Endodermal cell (in vitro differentiated cells): ENCODE measurements at places on chromosomes 12 and 14.

DNA sequence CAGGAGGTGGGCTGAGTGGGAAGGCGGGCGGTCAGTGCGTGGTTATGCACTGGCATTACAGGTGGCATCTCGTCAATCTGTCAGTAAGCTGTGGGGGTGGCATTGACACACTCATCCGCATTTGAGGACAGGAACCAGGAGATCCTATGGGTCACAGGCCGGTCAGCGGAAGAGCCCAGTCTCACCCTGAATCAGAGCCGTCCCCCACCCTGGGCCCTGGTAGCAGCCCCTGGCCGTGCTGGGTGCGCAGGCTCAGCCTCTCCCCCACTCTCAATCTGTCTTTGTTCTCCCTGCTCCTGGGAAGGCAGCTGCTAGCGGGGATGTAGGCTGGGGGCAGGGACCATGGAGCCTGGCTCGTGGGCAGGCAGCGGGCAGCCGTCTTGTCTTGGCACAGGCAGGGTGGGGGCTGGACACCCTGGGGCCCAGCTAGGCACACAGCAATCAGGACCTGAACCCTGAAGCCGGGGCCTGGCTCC, 5.1 kb downstream of the INF2 start:
- no peak for DNase-seq

DNA sequence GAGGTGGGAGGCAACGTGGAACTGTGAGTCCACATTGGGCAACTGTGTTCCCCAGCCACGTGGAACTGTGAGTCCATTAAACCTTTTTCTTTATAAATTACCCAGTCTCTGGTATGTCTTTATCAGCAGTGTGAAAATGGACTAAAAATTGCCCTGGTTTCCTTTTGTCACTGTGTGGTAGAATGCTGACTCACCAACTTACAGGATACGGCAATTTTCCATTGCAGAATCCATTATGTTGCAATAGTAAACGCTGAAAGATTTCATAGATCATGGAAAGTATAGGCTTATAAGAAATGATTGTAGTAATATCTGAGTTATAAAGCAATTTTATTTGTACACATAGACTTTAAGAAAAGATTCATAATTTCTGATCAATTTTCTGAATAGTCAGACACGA, 93.0 kb downstream of the GTF2A1 start:
- DNase-seq, result no peak

- DNase-seq, result no peak
Observed at GRCh38 chr14:51059032-51059431, 35.9 kb downstream of the TRIM9 start.

DNA sequence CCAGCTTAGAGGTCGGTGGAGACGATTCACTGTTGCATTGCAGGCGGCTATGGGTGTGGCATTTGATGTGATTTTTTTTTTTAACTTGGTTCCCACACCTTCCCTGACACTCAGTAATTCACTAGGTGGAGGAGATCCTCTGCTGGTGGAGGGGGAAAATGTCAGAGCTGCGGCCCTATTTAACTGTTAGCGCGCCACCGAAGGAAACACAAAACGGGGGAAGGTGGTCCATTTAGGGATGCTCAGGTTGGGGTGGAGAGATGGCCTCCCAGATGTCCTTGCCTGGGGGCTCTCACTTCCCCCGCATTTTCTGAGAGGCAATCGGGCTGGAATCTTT, 4.3 kb upstream of the HOXC12 start:
- DNase-seq, result no peak

DNA sequence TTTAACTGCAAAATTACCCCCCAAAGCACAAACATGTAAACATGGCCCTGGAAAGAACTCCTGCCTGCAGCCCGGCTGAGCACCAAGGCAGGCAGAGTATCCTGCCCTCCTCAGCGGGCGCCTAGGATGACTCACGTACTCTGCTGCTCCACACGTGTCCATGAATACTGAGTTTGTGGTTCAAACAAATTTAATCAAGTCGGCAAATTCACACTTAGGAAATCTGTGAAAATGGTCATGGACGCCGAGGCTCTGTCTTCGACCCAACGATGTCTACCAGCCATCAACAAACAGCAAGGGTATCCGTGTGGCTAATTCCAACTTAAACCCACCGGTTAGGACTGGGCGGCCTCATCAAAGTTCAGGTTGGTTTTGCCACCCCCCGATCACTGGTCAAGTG, 25.5 kb downstream of the GOLGA3 start:
- DNase-seq, result no peak

GRCh38 chr12:93918262-93918661, 230.1 kb upstream of the PLXNC1 start:
- DNase-seq, result no peak

- no peak for DNase-seq
Observed at GRCh38 chr12:70459786-70460185, 93.7 kb downstream of the KCNMB4 start.

DNA sequence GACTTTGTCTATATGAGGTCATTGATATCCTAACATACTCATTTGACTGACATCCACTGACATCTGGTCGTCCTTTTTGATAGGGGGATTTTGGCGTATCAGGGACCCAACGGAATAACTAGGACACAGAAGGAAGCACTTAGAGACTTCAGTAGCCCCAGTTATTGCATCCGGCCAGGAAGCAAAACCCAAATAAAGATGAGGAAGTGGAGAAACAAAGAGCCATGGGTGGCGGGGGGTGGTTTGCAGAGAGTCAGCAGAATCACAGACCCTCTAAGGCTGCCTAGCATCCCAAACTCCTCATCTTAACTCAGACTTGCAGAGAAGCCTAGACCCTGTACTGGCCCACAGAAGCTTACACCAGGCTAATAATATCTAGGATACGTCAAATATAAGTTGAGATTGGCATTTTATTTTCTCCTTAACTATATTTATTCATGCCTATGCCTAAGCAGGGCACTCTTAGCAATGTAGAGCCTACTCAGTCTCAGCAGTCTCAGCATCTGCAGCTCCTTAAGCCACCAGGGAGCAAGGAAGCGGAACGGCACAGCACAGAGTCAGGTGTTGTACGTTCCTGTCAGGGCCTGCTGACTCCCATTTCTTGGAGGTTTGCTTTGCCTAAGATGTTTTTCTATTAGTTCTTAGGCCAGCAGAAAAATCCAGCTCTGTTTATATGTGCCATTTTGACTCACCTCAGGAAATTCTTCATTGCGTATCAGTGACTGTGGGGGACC, 45.1 kb downstream of the KCNA1 start:
- no peak for DNase-seq

DNA sequence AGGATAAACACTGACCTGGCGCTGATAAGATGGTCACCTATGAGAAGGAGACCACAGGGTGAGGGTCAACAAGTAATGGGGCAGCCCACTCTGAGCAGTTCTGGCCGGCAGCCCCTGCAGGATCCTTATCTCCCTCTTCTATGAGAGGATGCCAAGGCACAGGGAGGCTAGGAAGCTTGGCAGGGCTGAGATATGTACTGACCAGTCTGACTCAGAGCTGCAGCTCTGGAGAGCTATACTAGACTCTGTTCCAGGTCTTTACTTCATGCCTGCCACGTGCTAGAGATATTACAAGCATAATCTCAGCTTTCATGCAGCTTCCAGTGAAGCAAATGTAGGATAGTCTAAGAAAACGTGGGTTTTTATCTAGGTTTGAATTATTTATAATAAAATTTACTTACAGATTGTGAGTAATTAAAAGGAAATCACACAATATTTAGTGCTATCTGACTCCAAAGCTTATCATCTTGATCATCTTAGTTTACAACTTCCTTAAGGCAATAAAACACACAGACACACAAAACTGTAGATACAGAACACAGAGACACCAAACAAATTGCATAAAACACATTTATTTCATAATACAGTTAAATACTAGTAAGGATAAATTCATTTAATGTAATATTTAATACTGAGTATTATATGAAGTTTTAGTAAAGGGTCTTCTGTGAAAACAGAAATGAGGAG, 32.3 kb downstream of the GIT2 start:
- no peak for DNase-seq

DNA sequence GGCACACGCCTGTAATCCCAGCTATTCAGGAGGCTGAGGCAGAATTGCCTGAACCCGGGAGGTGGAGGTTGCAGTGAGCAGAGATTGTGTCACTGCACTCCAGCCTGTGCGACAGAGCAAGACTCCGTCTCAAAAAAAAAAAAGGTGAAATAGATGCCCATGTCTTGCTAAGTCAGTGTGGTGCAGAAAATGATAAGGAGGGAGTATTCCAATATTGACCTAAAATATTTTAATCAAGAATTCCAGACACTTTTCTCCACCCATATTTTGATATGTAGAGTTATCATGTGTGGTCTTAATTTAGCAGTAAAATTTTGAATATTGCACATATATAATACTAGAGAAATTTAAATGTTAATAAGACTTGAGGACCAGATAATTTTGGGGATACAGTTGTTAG, 57.7 kb downstream of the WNK1 start:
- DNase-seq, result no peak

DNA sequence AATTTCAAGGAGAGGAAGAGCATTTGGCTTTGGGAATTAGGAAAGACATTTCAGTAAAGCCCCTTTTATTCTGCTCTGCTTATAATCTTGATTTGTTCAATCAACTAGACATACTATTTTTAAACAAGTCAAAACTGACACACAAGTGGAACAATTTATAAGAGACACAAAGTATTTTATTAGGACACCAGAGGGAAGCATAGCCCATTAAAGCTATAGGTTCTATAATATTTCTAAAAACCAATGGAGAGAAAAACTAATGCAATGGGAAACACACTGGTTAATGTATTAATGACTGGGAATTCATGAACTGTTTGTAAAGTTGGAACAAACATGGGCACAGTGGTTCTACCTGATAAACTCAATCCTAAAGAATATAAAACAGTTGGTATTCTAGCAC, 15.3 kb upstream of the CERS5 start:
- DNase-seq, result no peak

DNA sequence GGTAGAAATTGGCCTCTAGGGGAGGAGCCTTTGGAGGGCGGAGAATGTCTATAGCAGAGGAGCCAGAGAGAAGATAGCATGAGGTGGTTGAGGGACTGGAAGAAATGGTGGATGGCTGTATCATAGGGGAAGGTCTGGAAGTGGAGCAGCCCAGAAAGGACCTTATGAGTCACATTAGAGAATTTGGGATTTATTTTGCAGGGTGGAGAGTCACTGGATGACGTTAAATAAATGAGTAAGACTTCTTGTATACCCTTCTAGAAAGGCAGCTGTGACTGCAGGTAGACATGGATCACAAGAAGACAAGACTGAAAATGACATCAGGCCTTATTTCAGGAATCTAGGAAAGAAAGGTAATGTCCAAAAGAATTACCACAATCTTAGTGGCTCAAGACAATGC, 208.2 kb upstream of the TMTC1 start:
- no peak for DNase-seq

DNA sequence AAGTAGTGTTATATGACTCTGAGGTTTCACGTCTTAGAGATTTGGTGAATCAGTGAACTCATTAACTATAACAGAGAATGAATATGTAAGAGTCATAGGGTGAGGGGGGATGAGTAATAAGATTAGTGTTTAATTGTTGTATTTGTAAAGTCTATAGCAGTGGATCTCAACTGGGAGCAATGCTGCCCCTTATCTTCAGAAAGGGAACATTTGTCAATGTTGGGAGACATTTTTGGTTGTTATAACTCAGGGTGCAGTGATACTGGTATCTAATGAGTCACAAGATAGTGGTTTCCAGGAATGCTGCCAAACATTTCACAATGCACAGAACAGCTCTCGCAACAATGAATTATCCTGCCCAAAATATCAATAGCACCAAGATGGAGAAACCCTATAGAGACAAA, 1193.7 kb downstream of the GALC start:
- DNase-seq, result no peak

GRCh38 chr12:17593715-17594406, 496.1 kb downstream of the RERGL start:
- DNase-seq, result no peak

GRCh38 chr12:26068503-26068902, 56.3 kb downstream of the BHLHE41 start:
- no peak for DNase-seq

GRCh38 chr12:11563785-11564739, 85.4 kb upstream of the ETV6 start:
- DNase-seq, result no peak

DNA sequence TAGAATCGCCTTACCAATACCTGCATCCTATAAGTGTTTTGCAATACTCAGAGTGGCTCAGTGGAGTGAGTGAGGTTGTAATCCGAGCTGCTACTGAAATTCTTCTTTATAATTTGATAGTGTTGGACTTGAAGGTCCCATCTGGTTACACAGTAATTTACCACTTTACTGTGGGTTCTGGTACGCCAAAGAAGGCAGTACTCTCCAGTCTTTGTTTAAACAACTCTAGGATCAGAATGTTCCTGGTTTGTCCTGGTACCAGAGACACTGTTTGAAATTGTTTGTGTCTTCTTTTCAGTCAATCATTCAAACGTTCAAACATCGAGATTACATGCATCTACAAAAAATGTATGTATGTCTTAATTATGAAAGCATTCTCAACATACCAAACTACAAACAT, 51.3 kb upstream of the AMN1 start:
- no peak for DNase-seq

- DNase-seq, result peak; percentile 77
Observed at GRCh38 chr12:107684990-107685359, 624 bp upstream of the PWP1 start.

DNA sequence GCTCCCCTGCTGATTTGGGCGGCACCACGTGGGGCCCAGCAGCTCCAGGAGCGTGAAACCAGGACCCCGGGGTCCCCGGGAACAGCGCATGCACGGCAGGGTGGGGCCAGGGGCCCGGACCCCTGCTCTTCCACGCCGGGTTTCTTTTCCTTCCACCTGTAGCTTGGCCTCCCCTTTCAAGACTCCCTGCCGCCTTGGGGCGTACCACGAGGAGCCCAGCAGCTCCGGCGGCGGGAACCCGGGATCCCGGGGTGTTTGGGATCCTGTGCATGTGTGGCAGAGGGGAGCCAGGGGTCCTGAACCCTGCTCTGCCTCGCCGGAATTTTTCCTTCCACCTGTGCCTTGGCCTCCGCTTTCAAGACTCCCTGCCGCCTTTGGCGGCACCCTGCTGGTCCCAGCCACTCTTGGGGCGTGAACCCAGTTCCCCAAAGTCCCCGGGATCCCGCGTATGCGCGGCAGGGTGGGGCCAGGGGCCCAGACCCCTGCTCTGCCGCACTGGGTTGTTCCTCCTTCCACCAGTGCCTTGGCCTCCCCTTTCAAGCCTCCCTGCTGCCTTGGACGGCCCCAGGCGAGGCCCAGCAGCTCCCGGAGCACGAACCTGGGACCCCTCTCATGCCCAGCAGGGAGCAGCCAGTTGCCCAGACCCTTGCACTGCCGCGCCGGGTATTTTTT, 322.7 kb downstream of the ALG10 start:
- DNase-seq, result no peak

DNA sequence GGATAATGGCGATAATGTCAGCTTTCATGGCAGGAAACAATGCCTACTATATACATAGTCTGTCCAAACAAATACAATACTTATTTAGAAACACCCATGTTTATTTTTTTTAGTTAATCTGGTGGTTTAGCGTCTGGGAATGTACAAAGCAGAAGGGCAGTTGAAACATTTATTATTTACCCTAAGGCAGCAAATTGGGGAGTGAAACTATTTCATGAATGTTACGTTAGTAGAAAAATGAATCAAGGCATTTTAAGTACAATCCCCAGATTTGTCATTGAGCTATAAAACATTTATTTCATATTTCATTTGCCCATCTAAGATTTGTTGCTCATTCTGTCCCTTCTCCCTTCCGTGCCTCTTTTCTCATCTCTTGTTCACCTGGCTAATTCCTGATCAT, 87.1 kb upstream of the ATF1 start:
- DNase-seq, result no peak
